ENCODE measurements at places on chromosomes 2 and 18.

- no peak for DNase-seq
Observed at GRCh38 chr2:79750321-79750720, 237.5 kb downstream of the CTNNA2 start.

DNA sequence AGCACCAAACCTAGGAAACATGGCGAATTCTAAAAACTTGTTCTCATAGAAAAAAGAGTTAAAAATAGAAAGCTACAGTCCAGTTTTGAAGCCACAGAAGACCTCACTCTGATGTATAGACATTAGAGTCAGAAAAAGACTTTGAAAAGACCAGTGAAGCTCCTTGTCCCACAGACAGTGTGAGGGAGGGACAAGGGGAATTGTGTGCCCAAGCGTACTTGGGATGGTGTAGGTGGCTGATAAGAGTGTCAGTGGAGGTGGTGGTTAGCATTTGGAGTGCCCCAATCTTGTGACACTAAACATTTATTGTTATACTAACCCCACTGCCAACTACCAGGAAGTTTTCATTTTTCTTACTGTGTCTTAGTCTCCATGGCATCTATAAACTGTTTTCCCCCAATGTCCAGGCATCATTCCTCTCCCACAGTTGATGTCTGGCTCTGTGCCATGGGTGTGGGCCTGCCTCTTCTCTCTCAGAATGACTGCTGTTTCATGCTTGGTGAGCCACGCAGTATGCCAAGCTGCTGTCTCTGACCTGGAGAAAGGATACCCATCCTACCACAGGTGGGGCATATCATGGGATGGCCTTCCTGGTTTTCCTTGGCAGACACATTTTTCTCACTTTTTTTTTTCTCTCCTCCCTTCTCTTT lies 161.4 kb downstream of the RPIA start:
- no peak for DNase-seq

- peak; percentile 93 for DNase-seq
Observed at GRCh38 chr2:228613133-228613850, 431.8 kb upstream of the SPHKAP start.

- DNase-seq = no peak
Observed at GRCh38 chr2:21486445-21486844, 362.7 kb downstream of the TDRD15 start.

DNA sequence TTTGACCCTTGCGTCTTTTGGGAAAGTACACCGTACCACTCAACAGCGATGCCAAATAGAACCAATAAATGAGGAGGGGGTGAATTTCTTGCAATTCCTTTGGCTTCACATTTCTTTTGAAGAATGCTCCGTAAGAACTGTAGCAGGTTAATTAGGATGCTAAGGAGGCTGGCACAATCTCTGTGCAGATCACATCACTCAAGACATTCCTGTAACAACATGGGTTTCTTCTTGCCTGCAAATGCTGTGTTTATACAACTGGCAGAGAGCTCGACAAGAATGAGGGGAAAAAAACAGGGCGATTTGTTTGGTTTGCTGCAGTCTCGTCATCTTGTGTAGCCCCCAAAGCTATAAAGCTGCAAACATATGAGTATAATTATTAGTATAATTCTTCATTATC lies 424.8 kb upstream of the DCC start:
- DNase-seq = no peak

GRCh38 chr2:157751462-157752058 lies 122.9 kb upstream of the ACVR1C start:
- peak; percentile 57 for DNase-seq

- peak; percentile 84 for DNase-seq
Observed at GRCh38 chr18:55256226-55256928, 297.1 kb upstream of the CCDC68 start.

DNA sequence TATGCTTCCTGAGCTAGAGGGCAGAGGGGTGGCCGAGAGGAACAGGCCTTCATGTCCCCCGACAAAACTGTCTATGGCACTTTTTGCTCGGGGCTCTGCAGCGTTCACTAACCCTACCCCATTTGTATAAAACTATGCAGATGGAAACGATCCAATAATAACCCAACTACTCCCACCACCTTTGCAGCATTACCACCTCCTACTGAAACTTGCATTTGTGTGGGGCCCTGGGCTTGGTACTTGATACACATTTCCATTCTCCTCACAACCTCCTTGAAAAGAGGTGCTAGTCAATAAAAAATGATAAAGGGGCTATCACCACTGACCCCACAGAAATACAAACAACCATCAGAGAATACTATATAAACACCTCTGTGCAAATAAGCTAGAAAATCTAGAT lies 63.5 kb upstream of the FOSL2 start:
- no peak for DNase-seq

DNA sequence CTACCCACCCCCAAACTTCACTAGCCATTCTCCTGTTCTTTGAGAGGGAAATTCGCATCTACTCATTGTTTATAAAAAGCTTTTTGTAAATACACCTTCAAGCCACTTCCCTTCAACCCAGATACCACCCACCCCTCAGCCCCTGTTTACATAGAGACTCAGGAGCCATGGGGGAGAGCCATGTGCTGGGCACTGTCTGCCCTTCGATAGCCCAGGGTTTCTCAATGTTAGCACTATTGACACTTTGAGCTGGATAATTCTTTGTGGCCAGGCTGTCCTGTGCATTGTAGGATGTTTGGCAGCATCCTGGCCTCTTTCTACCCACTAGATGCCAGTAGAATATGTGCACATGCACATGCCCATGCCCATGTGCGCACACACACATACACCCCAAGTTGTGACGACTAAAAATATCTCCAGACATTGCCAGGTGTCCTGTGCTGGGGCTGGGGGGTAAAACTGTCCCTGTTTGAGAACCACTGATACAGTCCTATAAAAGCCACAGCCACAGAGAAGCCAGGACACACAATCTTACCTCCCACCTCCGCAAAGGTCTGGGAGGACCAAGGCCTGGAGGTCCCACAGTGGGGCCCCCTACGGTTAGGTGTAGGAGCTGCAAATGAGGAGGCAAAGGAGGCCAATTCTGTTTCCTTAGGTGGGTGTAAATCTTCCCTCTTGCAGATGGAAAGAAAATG lies 44.5 kb upstream of the ASPRV1 start:
- no peak for DNase-seq

DNA sequence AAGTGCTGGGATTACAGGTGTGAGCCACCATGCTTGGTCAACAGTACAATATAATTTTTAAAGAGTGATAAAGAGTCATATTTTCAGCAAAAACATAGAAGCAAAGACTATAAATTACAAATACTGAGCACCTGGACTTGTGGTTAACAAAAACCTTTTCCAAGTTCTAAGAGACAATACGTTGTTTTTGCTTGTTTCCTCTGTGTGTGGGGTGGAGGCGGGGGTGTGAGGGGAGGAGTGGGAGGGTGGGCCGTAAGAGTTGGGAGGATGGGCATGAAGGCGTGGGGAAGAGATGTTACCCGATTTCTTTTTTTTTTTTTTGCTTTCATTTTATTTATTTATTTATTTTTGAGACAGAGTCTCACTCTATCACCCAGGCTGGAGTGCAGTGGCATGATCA lies 78.0 kb upstream of the WIPF1 start:
- DNase-seq = no peak

DNA sequence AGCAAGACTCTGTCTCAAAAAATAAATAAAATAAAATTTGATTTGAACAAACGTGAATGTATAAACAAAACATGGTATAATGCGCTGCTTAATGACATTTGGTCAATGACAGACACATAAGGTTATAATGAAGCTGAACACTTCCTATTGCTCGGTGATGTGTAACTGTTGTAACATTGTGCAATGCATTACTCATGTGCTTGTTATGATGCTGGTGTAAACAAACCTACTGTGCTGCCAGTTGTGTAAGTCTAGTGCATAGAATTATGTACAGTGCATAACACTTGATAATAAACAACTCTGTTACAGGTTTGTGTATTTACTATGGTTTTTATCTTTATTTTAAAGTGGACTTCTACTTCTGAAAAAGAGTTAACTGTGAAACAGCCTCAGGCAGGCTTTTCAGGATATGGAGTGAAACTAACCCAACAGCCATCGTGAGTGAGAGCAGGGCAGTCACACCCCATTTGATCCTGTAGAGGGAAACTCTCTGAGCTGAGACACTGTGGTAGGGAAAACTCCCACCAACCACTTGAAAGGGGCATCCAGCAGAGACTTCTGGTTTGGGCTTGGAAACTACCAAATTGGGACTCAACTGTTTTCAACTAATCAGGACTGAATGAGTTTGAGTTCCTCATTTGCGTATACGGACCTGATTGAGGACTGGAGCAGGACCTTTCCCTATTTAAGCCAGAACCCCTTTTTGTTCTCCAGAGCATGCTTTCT lies 8.7 kb upstream of the RPRD1A start:
- DNase-seq = peak; percentile 82

- no peak for DNase-seq
Observed at GRCh38 chr2:128832946-128833663, 514.4 kb upstream of the HS6ST1 start.

DNA sequence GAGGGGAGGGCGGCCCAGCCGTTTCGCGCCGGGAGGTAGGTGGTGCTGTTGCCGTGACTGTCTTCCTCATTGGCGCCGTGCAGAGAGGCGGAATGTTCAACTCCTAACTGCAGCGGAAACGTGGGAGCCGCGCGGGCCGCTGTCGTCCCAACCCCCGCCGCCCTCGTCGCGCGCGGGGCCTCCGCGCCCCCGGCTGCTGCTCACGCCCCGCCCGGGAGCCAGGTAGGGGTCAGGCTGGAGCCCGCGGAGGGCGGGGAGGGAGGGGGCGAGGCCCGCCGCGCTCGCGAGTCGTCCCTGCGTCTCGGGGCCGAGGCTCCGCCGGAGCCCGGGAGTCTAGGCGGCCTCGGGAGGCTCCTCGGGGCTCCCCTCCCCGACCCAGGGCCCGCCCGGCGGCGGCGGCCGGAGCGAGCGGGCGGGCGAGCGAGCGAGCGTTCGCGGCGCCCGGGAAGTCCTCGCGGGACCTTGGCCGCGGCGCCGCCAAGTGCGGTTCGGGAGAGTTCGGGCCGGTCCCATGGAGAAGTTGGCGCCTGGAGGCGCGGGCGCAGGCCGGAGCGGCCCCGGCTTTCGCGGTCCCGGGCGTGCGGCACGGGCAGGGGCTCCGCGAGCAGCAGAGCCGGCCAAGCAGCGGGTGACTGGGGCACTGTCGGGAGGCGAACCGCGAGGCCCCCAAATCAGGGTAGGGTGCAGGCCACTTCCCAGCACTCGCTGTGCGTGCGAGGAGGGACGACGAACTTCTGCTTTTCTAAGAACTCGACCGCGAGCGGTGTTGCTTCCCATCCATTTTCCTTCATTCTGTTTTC lies at the start of gene MAP3K20:
TSS of gene MAP3K20 (plus strand) at position 66 of the 800 bp plus-strand sequence. CDS start 15,186 bp downstream, outside the sequence.
- DNase-seq = peak; percentile 84

DNA sequence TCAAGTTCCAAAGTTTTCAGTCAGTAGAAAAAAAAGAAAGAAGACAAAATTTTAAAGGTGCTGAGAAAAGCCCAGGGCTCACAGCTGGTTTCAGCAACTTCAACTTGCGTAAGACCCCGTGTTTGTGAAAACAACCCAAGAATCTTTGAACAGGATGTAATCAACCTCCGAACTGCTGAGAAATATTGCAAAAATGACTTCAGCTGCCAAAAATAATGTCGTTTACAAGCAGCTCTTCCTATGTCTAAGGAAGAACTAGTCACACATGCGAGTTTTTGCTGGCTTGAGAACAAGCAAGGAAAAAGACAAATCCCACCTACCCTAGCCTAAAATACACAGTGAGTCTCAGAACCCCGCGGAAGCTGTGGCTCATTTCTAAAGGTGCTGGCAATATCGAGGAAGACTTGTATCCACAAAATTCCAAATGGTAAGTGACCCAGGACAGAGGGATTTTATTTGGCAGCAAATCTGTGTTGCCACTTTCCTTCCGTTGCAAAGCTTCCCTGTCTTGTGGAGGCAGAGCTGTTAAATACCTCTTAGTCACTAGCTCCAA lies 59.8 kb upstream of the SLC8A1 start:
- peak; percentile 88 for DNase-seq

- DNase-seq = no peak
Observed at GRCh38 chr2:110785439-110785838, 53.1 kb downstream of the ACOXL start.

GRCh38 chr2:191066919-191067233 lies 52.9 kb upstream of the STAT1 start:
- DNase-seq = no peak

GRCh38 chr2:88187927-88188326 lies 17.8 kb downstream of the THNSL2 start:
- no peak for DNase-seq

DNA sequence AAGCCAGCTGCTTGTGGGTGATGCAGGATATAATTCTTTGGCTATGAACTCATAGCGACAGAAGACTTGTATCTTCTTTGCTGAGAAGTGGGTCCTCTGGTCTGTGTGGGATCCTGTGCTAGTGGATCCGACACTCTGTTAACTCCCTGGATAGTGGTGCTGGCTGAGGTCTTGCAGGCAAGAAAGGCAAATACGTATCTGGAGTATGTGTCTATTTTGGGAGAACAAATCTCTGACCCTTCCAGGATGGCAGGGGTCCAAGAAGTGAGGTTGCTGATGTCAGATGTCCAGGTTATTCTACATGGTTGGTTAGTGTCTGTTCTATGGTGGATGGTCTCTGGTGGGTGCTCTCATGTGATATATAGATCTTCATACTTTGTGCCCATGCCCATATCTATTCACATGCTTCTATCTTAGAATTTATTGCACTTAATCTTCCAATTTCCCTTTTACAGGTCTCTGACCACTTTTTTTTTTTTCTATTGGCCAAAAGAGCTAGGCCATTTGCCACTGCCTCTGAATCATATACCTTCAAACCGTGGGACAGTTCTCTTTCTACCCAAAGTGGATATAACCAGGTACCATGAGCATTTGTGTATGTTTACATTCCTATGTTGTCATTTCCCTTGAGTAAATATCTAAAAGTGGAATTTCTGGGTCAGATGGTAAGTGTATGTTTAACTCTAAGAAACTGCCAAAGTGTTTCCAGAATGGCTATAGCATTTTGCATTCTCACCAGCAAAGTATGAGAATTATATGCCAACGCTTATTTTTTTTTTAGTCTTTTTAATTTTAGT lies 45.1 kb upstream of the RBMS1 start:
- no peak for DNase-seq

DNA sequence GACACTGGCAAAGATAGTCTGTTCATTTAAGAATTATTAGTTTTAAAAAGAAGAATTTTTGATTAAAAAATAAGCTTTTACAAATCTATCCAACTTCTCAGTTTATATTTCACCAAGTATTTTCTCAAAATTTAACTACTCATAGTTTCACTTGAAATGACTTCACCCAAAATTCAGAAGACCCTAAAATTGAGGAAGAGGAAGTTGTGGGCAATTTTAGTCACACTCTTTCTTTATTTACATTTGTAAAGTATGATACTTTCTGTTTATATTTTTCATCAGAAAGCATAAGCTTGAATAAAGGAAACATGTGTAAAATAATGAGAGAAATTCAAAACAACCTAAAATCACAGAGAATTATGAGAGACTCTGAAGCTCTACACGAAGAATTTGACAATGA lies 278.8 kb upstream of the MEIS1 start:
- DNase-seq = no peak

GRCh38 chr2:37635504-37636380 lies 35.7 kb downstream of the CDC42EP3 start:
- DNase-seq = peak; percentile 85

- no peak for DNase-seq
Observed at GRCh38 chr18:63113899-63114565, 205.5 kb downstream of the BCL2 start.

- no peak for DNase-seq
Observed at GRCh38 chr2:121272596-121272995, 12.4 kb downstream of the TFCP2L1 start.

Measured in EH (cell line).